Activated B cell treated with CpG ODN at 0.5 μM for 24 hours (primary cell): ENCODE measurements at places on chromosomes 12 and 14. TPM values are rescaled to one million over a fixed set of nuclear protein-coding genes. Genes with fewer than 3 reads are reported as not detected.

DNA sequence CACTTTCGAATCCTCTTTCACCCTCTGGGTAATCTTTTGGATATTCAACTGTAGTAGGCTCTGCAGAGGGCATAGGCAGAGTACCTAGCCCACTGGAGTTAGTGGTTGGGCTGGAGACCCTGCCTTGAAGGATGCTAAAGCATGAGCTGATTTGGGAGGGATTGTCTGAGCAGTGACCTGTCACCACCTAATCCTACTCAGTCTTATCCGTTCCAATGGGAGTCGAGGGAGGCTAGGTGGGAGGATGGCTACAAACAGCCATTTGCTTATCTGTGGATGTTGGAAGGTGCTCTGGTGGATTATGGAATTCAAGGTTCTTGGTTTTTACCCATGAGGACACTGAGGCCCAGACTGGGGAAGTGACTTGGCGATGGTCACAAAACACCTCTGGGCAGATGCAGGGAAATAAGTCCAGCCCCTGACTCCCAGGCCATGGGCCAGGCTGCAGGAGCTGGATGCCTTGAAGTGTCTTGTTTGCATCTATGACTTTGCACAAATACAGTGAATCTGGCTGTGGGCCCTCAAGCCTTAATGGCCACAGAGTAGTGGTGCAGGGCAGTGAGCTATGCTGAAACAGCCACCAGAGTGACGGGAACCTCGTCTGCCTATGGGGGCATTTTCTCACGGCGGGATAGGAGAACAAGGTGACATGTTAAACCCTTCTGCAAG is 3.7 kb downstream of the KMT5A start:
- H3K36me3 ChIP-seq = peaks cover 26% of the 10 kb centered on the region
- H3K27ac ChIP-seq = peak overlapping the region; percentile 87
- no peaks in the 10 kb centered on the region for H3K27me3 ChIP-seq
- peak overlapping the region; percentile 88 for H3K4me3 ChIP-seq
- H3K4me1 ChIP-seq = peaks cover 36% of the 10 kb centered on the region

DNA sequence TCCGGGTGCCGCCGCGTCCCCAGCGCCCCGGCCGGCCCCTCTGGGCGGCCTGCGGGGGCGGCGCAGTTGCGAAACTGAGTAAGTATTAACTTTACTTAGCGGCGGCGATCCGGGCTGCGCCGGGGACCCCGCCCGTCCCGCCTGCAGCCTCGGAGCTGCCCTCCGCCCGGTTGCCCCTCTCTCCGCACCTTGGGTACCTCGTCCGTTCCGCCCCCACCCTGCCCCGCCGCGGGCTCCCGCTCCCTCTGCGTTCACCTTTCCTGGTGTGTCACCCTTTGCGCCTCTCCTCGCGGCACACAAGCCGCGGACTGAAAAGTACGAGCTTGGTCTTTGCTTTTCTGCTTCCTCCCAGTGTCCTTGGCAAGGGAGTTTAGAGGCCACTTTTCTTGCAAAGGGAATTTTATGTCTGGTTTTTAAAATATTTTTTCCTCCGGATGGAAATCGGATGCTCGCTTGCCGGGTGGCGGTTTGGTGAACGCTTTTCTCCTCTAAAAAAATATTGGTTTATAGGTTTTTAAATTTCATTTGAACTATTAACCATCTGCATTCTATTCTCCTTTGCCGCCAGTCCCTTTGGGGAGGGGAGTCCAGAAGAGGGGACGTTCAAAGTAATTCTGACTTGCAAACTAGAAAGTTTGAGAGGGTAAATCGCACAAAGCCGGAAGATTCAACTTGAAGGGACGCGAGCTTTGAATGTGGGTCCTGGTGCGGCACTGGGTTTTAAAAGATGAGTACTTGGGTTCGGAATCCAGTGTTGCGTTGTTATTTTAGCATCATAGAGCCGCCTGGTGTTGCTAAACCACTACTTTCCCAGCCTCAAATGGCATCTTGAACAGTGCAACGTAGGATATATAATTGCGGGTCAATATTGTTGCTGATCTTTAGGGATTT is 834 bp downstream of the RASSF8 start:
- H3K27me3 ChIP-seq = peaks cover 40% of the 10 kb centered on the region
- H3K4me3 ChIP-seq = peak overlapping the region; percentile 84
- no peak overlapping the region for H3K27ac ChIP-seq
- no peaks in the 10 kb centered on the region for H3K36me3 ChIP-seq
- DNase-seq = no peak
- peaks cover 15% of the 10 kb centered on the region for H3K4me1 ChIP-seq

The RIN3 gene
- 61.3 and 62.6 TPM in 2 replicates for total RNA-seq

The REP15 gene
- total RNA-seq = 0.35 TPM in 1 of 2 replicates, not detected in the other

- DNase-seq = no peak
- H3K27ac ChIP-seq = peak overlapping the region; percentile 83
- no peaks in the 10 kb centered on the region for H3K36me3 ChIP-seq
- H3K4me1 ChIP-seq = peaks cover 39% of the 10 kb centered on the region
- no peaks in the 10 kb centered on the region for H3K27me3 ChIP-seq
These were observed 124.1 kb downstream of the SSPN start for GRCh38 chr12:26319511-26319910.

DNA sequence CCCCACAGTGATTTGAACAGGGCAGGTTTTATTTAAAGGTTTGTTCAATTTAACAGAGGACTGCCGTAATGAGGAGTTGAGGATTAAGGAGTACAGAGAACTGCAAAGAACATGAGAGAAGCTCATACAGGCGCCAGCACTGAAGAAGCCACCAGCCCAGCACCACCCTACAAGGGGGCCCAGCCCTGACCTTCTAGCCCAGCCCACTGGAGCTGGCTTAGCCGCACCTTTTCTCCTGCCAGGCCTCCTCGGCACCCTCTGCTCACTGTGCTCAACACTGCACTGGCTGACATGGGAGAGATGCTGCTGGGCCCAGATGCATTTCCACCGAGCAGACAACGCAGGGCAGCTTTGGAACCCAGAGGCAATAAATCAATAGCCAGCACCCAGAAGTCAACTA is 36.5 kb upstream of the SFSWAP start:
- H3K4me1 ChIP-seq = no peaks in the 10 kb centered on the region
- no peaks in the 10 kb centered on the region for H3K36me3 ChIP-seq
- H3K4me3 ChIP-seq = no peak overlapping the region
- peaks cover 12% of the 10 kb centered on the region for H3K27me3 ChIP-seq
- no peak for DNase-seq

DNA sequence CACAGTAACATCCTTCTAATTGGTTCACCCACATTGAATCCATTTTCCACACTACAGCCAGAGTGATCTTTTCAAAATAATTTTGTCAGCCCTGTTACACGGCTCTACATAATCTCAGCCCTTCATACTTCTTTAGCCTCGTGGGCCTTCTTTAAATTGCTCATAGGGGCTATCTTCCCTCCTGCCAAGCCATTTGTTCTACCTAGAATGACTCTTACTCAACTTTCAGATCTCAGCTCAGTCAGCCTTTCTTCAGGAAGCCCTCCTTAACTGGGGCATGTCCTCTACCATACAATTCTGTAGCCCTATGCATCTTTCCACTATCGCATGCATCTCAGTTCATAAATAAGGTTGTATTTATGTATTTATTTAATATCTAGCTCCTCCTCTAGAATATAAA is 39.7 kb downstream of the CEP128 start:
- no peak for DNase-seq
- no peak overlapping the region for H3K27ac ChIP-seq

DNA sequence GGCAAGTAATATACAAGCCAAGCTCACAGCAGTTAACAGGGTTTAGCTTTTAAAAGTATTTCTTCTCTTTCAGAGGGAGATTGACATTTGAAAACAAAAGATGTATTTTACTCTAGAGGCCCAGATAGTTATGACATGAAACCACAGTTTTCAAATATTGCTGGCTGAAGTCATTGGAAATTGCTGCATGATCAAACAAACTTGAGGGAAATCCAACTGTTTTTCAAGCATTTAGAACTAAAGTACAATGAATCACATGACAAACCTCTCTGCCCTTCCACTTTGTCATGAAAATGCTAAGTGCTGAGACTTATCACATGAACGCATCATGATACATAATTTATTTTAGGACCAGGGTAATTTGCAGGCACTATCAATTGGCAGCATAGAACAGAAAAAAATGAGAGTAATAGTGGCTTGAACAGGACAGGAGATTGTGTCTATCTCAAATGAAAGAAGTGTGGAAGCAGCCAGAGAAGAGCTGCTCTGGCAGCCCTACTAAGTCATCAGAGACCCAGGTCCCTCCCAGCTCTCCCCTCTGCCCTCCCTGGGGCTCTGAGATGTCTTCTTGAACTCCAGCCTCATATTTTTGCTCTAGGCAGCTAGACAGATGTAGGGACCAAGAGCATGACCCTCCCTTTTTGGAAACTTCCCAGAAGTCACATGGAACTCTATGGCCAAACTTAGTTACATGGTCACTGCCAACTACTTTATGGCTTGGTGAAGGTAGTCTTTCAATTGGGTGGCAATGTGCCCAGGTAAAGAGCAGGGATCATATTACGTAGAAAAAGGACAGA is 90.1 kb upstream of the PELI2 start:
- H3K4me3 ChIP-seq = no peak overlapping the region
- H3K4me1 ChIP-seq = no peaks in the 10 kb centered on the region
- H3K36me3 ChIP-seq = no peaks in the 10 kb centered on the region
- H3K27me3 ChIP-seq = peaks cover 7% of the 10 kb centered on the region
